ENCODE measurements at places on chromosomes 6 and 20.

DNA sequence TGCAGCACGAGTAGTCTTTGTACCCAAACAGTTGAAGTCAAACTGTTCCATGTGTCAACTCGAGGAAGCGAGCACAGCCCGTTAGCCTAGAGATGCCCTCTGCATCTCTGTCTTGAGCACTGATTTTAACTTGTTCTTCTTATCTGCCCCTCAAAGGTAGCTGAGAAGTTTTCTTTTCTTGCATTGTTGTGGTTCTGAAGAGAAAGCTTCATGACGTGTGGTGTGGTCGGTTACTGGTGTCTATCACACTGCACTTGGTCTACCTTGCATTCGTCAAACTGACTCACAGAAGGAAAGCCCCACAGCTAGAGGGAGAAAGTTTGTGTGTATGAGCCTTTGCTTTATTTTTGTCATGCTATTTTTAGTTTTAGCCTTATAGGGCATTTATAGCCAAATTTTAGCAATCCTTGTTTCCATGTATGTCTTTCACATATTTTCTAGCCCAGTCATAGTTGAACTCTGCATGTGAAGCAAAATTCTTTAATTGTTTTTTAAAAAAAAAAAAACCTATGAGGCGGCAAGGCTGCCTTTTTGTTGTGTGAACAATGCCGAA is 115.1 kb downstream of the JAG1 start:
- DNase-seq: no peak

DNA sequence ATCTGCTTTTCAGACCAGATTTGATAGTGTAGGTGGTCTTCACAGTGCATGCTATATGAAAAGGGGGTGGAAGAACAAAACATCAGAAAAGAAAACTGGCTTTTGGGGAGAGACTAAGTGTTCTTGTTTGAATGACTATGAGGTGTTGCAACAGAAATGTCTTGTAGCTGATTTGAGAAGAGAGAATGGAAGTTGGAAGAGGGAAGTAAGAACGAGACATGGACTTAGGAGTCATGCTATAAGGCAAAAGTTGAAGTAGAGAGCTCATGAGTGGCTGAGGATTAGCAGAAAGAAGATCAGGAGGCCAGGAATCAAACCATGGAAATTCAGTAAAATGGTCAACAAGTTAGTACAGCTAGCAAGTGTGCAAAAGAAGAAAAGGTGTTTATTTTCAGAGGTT is 32.1 kb downstream of the FNDC1 start:
- no peak for DNase-seq

- DNase-seq: no peak
Measured at GRCh38 chr6:3566812-3567211, 110.0 kb upstream of the SLC22A23 start.

DNA sequence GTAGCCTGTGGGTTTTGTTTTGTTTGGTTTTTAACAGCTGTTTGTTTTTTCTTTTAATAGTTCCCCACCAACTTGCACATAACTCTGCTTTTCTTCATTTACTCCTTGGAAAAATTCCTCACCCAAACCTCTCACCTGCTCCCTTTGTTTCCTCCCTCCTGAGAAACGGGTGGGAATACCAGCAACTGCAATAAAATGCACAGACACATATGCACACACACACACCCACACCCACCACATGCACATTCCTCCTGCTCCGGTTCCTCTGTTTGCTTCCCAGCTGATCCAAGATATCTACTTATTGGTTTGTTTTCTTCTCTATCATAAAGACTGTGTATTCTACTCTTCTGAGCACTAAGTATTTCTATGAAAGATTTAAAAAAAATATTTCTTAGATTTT is 161.1 kb upstream of the EPHA7 start:
- DNase-seq: no peak

- DNase-seq: no peak
Measured at GRCh38 chr6:130980310-130981032, 82.6 kb downstream of the EPB41L2 start.

GRCh38 chr6:157755032-157755745 is 67.9 kb upstream of the SNX9 start:
- DNase-seq: no peak

GRCh38 chr20:11232896-11233295 is 559.1 kb upstream of the JAG1 start:
- DNase-seq: no peak

DNA sequence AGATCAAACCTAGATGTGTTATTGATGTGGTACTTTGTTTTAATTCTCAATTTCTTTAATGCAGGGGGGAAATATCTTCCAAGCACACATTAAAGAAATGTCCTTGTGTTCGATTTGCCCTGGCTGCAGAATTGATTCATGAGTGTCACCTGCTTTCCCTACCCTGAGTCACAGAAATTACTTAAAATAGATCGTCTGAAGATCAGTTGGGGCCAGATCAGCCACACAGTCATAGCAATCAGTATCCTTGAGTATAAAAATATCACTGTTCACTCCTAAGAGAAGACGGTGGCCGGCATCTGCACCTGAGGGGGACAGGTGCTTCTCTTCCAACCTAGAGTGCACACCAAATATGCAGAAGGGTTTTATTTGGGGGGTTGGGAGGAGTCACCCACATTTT is 115.2 kb upstream of the RIN2 start:
- DNase-seq: no peak

GRCh38 chr6:10759884-10760329 is 12.3 kb downstream of the TMEM14B start:
- DNase-seq: peak; percentile 92

GRCh38 chr20:49283176-49283702 is 5.4 kb upstream of the ZNFX1 start:
- DNase-seq: no peak

- DNase-seq: no peak
Measured at GRCh38 chr6:135937106-135937505, 85.6 kb downstream of the PDE7B start.

- no peak for DNase-seq
Measured at GRCh38 chr6:129140526-129140925, 257.6 kb downstream of the LAMA2 start.

DNA sequence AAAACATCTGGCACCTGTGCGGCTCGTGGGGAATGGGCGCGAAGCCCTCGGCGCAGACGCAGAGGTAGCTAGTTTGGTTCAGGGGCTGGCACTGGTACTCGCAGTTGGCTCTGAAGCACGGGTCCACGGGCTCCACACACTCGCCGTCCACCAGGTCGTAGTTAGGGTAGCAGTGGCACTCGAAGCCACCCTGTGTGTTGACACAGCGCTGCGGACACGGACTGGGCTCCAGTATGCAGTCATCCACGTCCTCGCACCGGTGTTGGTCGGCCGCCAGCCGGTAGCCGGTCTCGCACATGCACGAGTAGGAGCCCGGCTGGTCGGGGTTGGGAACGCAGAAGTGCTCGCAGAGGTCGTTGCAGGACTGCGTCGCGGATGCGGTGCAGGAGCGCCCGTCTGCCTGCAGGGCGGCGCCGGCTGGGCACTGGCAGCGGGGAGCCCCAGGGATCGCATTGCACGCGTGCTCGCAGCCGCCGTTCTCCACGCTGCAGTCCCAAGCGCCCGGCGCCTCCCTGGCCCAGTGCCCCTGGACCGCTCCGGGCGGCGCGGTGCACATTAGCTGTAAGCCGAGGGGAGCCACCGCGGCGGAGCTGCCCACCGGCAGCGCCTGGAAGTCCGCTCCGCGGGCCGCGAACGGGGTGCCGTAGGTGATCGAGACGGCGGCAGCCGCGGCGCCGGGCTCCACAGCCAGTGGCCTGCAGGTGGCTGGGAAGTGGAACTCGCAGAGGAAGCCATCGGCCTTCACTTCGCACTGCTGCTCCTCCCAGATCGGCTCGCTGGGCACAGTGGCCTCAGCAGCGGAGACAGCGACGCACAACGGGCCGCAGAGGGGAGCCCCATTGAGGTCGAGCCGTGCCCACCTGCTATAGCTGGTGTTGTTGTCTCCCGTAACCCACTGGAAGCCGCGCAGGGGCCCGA is 930 bp downstream of the THBD start:
- no peak for DNase-seq

DNA sequence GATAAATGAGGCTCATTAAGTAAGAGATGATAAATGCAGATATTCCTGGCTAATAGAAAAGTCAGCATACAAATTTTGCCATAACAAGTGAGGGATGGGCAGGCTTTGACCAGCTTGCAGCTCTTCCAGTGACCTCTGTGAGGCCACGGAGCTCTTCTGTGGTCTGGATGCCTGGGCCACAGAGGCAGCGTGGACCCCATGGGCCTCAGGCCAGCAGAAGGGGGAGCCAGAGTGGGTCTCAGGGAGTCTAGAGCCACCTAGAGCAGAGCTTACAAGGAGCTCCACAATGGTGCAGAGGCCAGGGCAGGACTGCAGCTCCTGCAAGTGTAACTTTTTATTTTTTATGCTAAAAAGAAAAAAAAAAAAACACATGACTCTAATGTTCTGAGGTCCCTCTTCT is 165.1 kb downstream of the ARID1B start:
- DNase-seq: no peak

DNA sequence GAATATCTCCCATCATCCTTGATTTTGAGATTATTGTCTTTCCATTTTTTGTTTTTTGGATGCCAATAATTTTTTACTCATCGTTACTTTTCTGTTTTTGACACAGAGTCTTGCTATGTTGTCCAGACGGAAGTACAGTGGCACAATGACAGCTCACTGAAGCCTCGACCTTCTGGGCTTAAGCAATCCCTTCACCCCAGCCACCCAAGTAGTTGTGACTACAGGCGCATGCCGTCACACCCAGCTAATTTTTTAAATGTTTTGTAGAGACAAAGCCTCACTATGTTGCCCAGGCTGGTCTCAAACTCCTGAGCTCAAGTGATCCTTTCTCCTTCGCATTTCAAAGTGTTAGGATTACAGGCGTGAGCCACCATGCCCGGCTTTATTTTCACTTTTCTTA is 602.4 kb upstream of the AGPAT4 start:
- DNase-seq: no peak

DNA sequence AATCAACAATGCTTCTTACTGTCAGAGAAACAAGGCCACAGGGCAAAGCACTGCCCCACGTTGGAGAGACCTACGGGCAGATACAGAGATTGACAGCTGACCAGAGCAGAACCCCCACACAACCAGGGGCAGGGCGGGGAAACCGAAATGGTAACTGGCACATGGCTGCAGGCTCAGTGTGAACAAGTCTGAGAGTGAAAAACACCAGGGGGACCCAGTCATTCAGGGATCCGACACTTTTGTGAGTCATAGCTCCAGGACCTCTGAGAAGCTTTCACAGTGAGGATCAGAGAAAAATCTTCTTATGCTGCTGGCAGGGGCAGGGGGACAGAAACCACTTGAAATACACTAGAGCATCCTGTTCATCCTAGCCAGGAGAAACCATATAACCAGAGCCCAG is 254.2 kb downstream of the C6orf118 start:
- no peak for DNase-seq

GRCh38 chr6:33108307-33108706 is 32.5 kb downstream of the HLA-DPB1 start:
- DNase-seq: no peak

- DNase-seq: no peak
Measured at GRCh38 chr20:47689731-47690130, 95.5 kb downstream of the SULF2 start.

GRCh38 chr6:39642270-39642669 is 82.9 kb downstream of the KIF6 start:
- DNase-seq: no peak

GRCh38 chr6:73152966-73153757 is 72.1 kb downstream of the KHDC1L start:
- DNase-seq: no peak

- DNase-seq: no peak
Measured at GRCh38 chr20:4697189-4697830, 24.4 kb upstream of the PRND start.

- DNase-seq: no peak
Measured at GRCh38 chr6:169328112-169328801, 74.6 kb upstream of the THBS2 start.

DNA sequence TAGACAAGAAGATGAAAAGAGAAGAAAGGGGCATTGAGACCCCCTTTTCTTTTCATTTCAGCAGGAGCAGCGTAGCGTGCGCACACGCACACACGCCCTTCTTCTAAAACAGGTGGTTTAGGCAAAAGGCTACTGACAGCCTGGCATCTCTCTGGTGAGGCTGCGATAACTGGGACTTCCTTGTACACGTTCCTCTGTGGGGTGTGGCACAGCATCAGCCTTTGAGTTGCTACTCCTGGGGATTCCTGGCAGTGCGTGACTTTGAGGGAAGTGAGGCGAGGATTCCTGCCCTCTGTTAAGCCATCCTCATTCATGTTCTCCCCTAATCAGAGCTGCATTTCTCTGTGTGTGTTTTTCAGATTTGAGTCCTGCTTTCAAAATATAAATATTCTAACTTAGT is 94.7 kb downstream of the TMEM170B start:
- no peak for DNase-seq

DNA sequence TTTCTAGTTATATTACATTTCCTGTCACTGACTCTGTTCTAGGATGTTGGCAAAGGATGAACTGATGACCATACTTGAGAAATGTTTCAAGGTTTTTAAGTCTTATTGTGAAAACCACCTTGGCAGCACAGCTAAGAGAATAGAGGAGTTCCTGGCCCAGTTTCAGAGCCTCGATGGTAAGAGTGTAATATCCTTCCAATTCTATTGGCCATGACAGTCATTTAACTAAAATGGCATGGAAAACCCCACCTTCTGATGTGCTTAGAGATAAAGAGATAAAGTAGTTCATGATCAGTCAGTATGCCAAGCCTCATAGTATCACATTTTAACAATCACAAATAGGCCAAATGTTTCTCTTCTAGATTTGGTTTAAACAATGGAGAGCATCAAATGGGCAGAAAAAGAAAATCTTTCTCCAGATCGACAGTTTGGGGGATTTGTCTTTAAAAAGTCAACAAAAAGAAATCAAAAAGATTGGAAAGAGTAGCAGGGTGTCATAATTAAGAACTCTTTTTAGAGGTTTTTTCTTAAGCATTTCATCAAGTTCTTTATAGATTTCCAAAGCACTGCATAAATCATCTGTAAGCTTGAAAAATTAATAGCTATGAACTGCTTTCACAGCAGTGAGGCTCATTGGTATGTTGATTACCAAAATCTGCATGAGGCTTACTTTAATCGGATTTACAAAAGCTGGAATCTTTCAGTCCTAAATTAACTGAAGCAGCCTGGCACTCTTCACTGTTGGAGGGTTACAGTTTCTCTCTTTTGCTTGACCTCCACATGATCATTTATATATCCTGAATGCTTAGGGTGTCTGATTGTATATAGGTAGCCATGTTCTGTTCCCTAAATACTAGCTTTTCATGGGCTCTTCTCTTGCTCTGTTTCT is 48.7 kb downstream of the AKIRIN2 start:
- DNase-seq: no peak

GRCh38 chr20:7094438-7094997 is 327.0 kb downstream of the BMP2 start:
- DNase-seq: peak; percentile 13

DNA sequence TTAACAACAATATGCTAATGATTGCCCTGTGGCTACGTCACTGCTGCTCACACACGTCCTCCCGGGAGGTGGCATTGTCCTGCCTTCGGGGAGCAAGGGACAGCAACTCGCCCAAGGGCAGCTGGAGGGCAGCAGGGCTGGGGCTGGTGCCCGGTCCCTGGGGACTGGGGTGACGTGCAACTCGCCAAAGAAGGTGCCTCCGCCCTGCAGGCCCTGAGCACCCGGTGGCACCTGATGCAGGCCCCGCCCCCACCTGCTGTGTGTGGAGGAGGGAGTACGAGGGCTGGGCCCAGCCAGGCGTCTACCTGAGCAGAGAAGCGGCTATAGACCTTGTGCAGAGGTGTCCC is 64.8 kb upstream of the SLCO4A1 start:
- no peak for DNase-seq

GRCh38 chr6:32112431-32112980 is 3.4 kb upstream of the TNXB start:
- DNase-seq: no peak
